ENCODE measurements at places on chromosomes 1 and 21.

GRCh38 chr21:14718951-14719350 lies 172.8 kb upstream of the SAMSN1 start:
- no peak for DNase-seq

- peak; percentile 88 for DNase-seq
These were observed 14.0 kb downstream of the COL16A1 start for GRCh38 chr1:31689854-31690253.

GRCh38 chr1:172698224-172698623 lies 39.3 kb downstream of the FASLG start:
- no peak for DNase-seq

DNA sequence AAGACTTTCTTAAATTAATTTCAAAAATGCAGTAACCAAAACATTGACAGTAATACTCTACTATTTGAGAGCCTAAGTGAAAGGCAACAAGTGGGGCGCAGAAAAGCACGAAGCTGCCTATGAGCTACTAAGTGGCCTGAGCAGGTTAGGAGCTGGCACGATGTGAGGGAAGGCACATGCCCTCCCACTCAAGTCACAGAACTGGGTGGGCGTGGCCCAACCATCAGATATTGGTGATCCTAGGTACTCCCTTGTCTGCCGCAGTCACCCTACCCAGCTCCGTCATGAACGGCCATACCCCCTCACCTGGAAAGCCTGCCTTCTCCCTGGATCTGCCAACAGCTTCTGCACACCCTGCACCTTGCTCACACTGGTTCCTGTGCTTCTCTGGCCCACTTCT lies 40.8 kb downstream of the SSBP3 start:
- no peak for DNase-seq

DNA sequence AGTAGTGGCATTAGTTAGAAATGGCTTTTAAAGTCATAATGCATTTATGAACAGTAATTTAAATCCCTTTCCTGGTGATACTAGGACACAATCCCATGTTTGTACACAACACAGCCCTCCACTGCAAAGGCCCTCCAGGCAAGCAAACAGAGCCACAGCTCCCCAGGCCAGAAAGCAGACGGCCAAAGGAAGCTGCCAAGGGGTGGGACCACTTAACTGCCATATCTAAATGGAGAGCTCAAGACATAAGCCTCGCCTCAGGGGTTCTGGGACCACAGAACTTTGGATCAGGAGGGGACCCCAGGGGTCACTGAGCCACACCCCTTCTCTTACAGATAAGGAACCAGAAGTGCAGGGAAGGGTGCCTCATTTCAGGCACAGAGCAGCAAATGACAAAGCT lies 189.7 kb downstream of the KCNH1 start:
- no peak for DNase-seq

DNA sequence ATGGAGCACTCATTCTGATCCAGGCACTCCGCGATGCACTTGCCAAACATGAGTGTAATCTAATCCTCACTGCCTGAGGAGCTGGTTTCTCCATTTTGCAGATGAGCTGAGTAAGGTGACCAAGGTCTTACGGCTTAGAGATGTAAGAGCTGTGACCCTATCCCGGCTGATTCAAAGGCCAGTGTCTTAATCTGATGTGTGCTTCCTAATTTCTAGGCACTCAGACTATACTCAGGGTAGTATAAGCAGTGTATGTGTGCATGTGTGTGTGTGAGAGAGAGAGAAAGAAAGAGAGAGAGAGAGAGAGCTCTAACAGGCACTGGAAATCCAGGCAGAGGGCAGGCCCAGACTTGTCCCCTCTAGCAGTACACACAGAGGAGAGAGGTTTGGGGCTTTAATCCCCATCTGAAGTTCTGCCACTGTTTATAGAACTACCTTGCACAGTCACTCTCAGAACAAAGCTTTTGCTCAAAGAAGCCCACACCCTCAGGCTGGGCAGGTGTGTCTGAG lies 188.2 kb downstream of the ZBTB18 start:
- no peak for DNase-seq

DNA sequence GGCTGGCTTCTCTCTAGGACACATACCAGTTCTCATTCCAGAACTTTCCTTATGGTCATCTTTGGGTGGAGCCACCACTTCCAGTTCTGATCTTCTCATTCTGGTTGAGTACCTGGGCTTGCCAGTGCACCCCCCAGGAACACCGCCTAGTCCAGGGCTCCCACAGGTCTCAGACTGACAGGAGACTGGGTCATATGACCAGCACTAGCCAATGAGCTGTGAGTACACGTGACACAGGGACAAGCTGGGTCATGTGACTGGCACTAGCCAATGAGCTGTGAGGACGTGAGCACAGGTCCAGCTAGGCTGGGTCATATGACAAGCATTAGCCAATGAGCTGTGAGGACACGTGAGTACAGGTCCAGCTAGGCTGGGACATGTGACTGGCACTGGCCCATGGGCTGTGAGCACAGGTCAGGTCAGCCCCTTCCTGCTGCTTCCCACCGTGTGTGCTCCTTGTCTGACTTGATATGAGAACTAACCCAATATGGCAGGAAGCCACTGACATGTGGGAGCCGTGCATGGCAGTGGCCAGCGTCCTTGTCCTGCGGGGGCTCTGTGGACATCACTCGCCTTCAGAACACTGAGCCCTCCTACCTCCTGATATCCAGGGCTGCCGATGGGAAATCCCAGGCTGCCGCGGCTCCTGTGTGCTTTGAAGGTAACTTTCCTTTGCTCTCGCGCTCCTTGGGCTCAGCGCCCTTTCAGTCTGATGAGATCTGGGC lies 22.7 kb downstream of the KRTAP10-1 start:
- DNase-seq, result no peak

- no peak for DNase-seq
These were observed 76.6 kb downstream of the NR5A2 start for GRCh38 chr1:200103966-200104583.

DNA sequence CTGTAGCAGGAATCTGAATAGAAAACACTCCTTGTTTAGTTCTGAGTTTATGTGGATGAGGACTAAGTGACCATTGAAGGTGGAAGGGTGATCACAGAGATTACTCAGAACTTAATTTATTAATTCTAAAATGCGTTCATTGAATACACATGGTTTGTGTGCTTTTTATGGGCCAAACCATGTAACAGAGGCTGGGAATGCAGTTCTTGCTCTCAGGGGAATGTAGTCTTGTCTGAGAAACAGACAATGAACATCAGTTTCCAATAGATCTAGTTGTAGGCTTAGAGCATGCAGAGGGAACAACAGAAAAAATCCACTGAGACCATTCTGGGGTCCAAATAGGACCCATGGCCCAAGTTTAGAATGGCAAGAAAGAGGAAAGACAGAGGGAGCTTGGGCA lies 46.1 kb downstream of the ITSN1 start:
- DNase-seq, result no peak

- no peak for DNase-seq
These were observed 26.5 kb downstream of the SYF2 start for GRCh38 chr1:25205786-25206185.

GRCh38 chr21:34743831-34744230 lies 75.0 kb downstream of the CLIC6 start:
- DNase-seq, result peak; percentile 8

DNA sequence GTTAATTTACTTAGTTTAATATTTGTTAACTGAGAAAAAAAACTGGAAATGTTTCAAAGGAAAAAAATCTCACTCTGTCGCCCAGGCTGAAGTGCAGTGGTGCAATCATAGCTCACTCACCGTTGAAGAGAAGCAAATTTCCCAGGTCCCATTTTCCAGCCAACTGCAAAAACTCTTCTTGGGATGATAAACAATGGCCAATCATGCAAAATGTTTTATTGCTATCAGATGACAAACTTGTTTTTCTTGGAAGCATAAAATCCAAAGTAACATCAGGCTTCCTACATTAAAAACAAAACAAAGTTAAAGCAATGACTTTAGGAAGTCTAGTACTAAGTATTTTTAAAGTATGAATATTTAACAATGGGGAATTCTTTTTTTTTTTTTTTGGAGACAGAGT lies 84.9 kb downstream of the LYST start:
- no peak for DNase-seq

- DNase-seq, result no peak
These were observed 236.5 kb upstream of the JUN start for GRCh38 chr1:59020151-59020997.

GRCh38 chr1:25990702-25991395 lies 7.0 kb downstream of the PAFAH2 start:
- no peak for DNase-seq

DNA sequence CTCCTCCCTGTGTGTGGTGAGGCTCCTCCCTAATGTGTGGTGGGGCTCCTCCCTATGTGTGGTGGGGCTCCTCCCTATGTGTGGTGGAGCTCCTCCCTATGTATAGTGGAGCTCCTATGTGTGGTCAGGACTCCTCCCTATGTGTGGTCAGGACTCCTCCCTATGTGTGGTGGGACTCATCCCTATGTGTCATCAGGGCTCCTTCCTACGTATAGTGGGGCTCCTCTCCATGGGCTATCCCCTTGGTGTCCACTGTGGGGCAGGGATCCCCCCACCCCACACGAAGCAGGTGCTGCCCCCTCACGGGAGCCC lies 29.6 kb downstream of the PRSS38 start:
- no peak for DNase-seq

- peak; percentile 88 for DNase-seq
These were observed 55.2 kb upstream of the PALMD start for GRCh38 chr1:99590578-99591209.

DNA sequence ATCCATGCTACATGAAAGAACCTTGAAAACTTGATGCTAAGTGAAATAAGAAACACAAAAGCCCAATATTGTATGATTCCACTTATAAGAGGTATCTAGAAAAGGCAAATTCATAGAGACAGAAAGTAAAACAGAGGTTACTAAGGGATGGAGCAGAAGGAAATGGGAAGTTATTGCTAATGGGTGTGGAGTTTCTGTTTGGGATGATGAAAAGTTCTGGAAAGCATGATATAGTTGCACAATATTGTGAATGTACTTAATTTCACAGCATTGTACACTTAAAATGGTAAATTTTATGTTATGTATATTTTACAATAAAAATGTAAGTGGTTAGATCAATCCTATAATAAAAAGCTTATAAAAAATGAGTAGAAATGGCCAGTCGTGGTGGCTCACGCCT lies 1.6 kb upstream of the NECAP2 start:
- DNase-seq, result no peak

DNA sequence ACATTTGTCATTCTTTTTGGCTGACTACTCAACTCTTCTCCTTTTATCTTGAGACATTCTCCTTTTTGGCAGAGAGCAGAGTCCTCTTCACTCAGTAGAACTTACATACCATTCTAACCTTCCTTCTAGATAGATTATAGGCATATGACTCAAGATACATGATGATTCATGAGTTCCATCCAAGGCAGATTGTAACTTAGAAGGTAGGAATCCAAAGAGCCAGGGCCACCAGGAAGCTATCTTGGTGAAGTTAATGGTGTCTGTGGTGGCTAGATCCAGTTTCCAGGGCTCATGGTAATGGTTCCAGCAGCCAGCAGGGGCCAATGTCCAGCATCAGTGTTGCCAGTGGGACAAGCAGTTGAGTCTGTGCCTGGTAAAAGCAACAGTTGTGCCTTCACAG lies 76.1 kb upstream of the KIAA0040 start:
- no peak for DNase-seq

DNA sequence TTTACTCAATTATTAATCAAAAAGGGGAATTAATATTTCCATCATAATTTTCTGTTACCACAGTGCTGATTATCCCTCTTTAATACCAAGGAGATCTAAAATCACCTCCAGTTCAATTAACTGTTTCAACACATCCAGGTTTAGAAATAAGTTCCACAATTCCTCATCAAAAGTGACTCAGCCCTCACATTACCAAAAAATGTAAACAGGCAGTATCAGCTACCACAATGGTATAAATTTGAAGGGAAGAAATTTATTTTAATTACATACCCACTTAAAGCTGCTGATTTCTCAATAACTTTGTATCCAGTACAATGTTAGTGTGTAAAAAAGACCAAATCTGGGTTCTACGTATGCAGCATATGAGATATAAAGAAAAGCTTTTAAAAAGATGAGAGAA lies 51.9 kb downstream of the EIF4G3 start:
- peak; percentile 22 for DNase-seq

DNA sequence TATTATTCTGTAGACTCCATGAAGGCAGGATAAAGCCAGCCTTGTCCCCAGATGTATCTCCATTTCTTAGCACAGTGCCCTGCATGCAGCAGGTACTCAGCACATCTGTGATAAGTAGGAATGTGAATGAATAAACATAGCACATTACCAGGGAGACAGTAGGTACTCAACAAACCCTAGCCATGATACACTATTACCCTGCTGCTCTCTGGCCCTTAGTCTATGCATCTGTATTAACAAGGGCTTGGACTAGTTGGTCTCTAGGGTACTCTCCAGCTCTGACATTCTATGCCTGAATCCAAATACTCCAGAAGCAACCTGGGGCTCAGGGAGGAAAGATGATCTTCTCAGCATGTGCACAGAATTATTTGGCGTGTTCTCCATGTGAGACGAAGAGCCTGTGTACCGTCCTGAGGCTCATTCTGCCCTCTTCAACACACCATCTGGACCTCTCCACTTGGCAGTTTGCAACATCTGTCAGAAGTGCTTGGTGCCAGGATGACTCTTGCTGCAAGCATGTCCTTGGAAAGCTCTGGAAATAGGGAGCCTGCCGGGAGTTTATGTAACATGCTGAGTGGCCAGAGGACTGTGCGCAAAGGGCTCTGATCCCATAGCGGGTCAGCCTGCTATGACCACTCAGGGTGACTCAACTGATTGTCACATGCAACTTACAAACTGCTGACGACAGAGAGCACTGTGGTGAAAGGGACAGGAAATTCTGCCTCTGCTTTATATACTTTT lies 228.2 kb upstream of the USP24 start:
- peak; percentile 87 for DNase-seq

GRCh38 chr1:31295874-31296485 lies 608 bp downstream of the SNRNP40 start:
- no peak for DNase-seq

DNA sequence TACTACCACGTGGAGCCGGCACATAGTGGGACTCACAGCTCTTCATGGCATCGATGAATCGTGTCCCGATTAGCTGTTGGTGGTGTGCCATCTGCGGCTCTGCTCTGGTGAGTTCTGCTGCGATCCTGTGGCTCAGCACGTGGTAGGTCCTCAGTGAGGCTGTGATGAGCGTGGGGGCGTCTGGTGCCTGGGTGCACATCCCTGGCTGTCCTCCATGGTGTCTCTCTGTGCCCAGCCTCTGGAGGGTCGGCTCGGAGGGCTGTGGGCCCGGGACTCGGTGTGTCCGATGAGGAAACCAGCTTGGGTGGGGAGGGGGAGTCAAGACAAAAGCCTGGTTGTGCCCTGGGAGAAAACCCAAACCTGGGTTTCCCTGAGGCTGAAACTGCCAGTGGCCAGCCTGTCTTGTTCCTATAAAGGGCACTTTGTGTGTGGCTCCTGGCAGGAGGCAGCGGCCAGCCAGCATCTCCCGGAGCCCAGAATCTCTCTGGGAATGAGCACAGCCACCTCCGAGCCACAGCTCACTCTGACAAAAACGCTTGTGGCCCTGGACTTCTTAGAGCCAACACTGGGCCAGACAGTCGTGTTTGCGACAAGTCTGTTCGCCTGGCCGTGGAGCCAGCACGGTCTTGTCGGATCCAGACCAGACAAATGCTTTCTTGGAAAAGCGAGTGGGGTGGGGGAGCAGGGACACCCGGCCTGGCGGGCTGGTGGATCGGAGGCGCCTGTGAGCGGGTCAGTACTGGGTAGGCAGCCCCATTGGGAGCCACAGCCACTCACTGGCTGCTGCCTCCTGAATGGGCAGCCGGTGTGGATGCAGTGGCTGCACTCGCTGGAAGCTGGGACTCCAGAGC lies 31.8 kb downstream of the SPSB1 start:
- DNase-seq, result no peak

GRCh38 chr1:234726359-234726943 lies 116.5 kb upstream of the IRF2BP2 start:
- no peak for DNase-seq

- no peak for DNase-seq
These were observed 14.1 kb upstream of the NUAK2 start for GRCh38 chr1:205335692-205336091.

- no peak for DNase-seq
These were observed 89.3 kb upstream of the TMPRSS2 start for GRCh38 chr21:41597227-41597626.

Measured in non-pigmented ciliary epithelial cell (primary cell).